ENCODE measurements at places on chromosomes 2 and 18.

DNA sequence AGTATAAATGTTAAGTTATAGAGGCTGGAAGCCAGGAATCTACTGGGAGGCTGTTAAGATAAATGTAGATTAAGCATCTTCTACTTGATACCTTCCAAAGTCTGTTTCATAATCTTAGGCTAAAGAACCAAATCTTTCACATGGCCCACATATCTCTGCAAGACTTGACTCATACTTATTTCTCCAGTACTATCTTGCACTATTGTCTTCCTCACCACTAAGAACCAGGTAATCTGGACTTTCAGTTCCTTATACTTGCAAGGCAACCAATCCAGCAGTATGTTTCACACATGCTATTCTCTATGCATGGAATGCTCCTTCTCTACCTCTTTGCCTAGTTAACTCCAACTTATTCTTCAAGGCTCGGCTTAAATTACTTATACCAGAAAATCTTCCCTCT lies 62.2 kb downstream of the RBMS1 start:
- no peak for DNase-seq

- DNase-seq, result no peak
Measured at GRCh38 chr18:12092398-12093229, 1.0 kb upstream of the ANKRD62 start.

DNA sequence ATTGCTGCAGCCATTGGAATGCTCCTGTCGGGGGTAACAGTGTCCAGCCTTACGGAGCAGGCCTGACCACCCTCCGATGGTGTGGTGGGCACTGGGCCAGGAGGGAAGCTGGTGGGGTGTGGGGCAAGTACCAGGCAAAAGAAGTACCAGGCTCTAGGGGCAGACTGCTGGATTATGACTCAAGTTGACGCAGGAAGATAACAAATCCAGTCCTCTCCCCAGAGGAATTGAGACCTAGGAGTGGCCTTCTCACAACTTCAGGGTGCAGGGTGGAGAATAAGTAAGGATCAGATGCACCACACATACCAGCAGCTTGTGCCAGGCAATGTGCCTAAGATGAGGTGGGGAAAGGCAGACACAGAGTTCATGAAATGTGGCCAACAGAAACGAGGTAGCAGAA lies 37.9 kb downstream of the SEMA4F start:
- no peak for DNase-seq

GRCh38 chr2:130388221-130388907 lies 32.5 kb downstream of the PTPN18 start:
- DNase-seq, result no peak

- DNase-seq, result no peak
Measured at GRCh38 chr2:154771664-154772284, 73.3 kb downstream of the KCNJ3 start.

DNA sequence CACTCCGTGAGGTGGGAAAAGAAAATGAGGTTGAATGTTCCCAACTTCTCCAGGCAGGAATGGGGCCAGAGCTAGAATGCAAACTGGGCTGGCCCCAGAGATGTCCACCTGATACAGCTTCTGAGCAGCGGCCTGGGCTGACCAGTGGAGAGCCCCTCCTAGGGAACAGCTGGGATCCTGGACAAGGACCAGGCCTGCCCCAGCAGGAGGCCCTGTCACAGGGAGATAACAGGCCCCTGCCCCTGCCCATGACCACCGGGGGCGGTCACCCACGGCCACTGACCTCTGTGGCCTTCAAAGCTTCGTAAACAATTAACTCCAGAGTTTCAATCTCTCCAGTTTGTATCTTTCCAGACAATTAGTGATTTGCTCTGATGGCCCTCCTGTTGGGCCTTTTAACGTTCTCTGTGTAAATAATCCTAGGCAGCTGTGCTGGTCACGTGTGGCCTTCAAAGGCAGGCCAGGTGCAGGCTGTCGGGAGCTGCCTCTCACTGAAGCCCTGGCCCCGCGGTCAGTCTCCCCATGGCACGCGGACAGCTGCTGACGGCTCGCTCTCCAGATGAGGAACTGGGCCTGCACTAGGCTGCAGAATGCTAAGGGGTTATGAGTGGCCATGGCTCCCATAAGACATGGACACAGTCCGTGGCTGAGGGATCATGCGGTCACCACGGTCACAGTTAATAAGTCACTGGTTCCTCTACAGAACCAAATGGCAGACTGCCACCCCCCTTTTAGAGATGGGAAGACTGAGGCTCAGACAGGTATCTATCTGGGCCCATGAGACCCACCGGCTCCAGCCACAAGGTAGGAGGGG lies 9.2 kb downstream of the HS6ST1 start:
- no peak for DNase-seq

- DNase-seq, result no peak
Measured at GRCh38 chr2:229129738-229130371, 141.2 kb downstream of the PID1 start.

GRCh38 chr2:236749346-236749745 lies 179.7 kb downstream of the ACKR3 start:
- DNase-seq, result no peak

DNA sequence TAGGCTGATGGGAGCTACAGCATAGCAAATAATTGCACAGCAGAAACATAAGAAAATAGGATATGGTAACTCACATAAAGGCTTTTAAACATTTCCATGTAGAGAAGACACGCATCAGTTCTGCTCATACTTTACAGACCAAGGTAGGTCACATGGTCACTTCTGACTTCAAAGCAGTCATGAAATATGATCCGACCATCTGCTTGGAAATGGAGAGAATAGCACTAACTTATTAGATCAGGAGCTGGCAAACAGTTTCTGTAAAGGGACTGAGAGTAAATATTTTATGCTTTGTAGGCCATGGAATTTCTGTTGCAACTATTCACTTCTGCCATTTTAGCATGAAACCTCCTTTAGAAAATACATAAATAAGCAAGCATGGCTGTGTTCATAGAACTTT lies 936.6 kb upstream of the FANCL start:
- DNase-seq, result no peak

DNA sequence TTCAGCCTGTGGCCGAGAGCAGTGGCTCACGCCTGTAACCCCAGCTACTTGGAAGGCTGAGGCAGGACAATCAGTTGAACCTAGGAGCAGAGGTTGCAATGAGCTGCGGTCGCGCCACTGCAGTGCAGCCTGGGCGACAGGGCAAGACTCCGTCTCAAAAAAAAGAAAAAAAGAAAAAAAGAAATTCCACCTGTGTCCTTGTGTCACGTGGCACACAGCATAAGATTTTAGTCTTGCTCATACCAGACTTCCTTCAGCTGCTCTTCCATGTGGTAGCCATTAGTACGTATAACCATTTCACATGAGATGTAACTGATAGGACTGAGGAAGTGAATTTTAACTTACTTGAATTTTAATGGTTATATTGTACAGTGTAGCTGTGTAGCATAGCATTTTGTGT lies 4.0 kb downstream of the NOP58 start:
- no peak for DNase-seq

- no peak for DNase-seq
Measured at GRCh38 chr18:59057493-59057795, 82.2 kb upstream of the SEC11C start.

DNA sequence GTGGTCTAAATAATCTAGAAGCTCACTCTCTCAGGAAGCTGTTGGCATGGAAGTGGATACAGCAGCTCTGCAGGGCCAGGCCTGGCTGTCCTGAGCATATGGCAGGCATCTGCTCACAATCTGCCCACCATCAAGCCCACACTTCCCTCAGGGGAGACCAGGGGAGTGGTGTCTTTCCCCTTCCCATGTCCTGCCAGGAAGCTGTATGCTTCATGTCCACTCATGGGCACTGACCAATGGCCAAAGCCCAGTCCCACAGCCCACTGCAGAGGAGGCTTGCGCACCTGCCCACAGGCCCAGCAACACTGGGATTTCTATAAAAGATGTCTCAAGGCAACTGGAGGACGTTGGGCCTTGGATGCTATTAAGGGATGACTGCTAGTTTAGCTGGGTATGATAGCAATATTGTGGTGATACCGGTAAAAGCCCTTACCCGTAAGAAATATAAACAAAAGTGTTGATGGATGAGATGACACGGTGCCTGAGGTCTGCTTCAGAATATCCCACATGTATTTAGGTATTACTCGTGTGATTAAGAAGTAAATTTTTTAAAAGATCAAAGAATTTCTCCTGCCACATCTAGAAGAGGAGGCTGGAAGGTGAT lies 106.7 kb upstream of the CTDP1 start:
- no peak for DNase-seq

GRCh38 chr18:21205695-21206094 lies 36.3 kb upstream of the GREB1L start:
- no peak for DNase-seq

DNA sequence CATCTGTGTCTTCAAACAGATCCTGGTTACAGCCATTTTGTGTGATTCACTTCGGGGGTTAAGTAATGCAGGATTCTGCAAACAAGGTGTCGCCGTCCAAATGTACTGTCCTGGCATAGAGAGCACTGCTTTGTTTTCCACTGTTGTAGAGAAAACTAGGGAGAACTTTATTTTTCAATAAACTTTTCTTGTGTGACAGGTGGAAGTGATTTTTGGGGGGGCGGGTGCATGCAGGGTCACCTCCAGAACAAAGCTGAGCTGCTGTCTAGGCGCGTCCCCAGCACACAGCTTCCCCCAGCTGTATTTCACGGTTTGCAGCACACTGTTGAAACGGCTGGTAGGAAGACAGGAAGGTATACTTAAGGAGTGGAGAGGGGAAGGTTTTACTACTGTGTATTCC lies 200.6 kb downstream of the MGAT5 start:
- no peak for DNase-seq

GRCh38 chr2:196941398-196942078 lies 15.0 kb upstream of the PGAP1 start:
- DNase-seq, result no peak

Data from CD4-positive, alpha-beta T cell treated with Interferon gamma for 1 hour (primary cell).